ENCODE measurements at places on chromosomes 2 and 18. TPM values are rescaled to one million over a fixed set of nuclear protein-coding genes. Genes with fewer than 3 reads are reported as not detected.

The CDH2 gene
- 1.1 TPM for total RNA-seq

The LINC00305 gene
- total RNA-seq, result not detected

The LRP2 gene
- not detected for total RNA-seq

The C2orf78 gene
- total RNA-seq, result not detected

The FECH gene
- 28.7 TPM for total RNA-seq

The FAP gene
- total RNA-seq, result 134 TPM

The CCDC150 gene
- total RNA-seq, result 7.3 TPM

The SAG gene
- not detected for total RNA-seq

The DNAJC5G gene
- not detected for total RNA-seq

The TNFRSF11A gene
- total RNA-seq, result under 0.01 TPM

The PLA2R1 gene
- 7.7 TPM for total RNA-seq

The HOXD13 gene
- not detected for total RNA-seq

The GKN2 gene
- total RNA-seq, result not detected

The CRYGD gene
- not detected for total RNA-seq

The DPP10 gene
- not detected for total RNA-seq

The SPHKAP gene
- not detected for total RNA-seq

The SLC30A3 gene
- total RNA-seq, result not detected

The ELOA2 gene
- not detected for total RNA-seq

The PAX3 gene
- total RNA-seq, result 4.8 TPM

The UGT1A10 gene
- total RNA-seq, result not detected

The PELI1 gene
- total RNA-seq, result 4.4 TPM

The PASK gene
- total RNA-seq, result 2.9 TPM

The TPO gene
- total RNA-seq, result not detected

The UPP2 gene
- not detected for total RNA-seq

The NLRC4 gene
- not detected for total RNA-seq

The PMAIP1 gene
- 11.7 TPM for total RNA-seq

The KYNU gene
- 15.2 TPM for total RNA-seq

The L3MBTL4 gene
- 0.20 TPM for total RNA-seq

The ASPRV1 gene
- total RNA-seq, result 0.20 TPM

The DSG3 gene
- under 0.01 TPM for total RNA-seq

The POTEJ gene
- total RNA-seq, result not detected

The NOL4 gene
- total RNA-seq, result not detected

The DSC2 gene
- not detected for total RNA-seq

The CHRND gene
- not detected for total RNA-seq

The TGFA gene
- total RNA-seq, result not detected

The C18orf32 gene
- 5.7 TPM for total RNA-seq

The CD8A gene
- total RNA-seq, result under 0.01 TPM

The PLCD4 gene
- 2.2 TPM for total RNA-seq

The CNDP1 gene
- total RNA-seq, result not detected

The ITGB6 gene
- total RNA-seq, result under 0.01 TPM
